ENCODE measurements at places on chromosomes 5 and 9. TPM values are rescaled to one million over a fixed set of nuclear protein-coding genes. Genes with fewer than 3 reads are reported as not detected.

DNA sequence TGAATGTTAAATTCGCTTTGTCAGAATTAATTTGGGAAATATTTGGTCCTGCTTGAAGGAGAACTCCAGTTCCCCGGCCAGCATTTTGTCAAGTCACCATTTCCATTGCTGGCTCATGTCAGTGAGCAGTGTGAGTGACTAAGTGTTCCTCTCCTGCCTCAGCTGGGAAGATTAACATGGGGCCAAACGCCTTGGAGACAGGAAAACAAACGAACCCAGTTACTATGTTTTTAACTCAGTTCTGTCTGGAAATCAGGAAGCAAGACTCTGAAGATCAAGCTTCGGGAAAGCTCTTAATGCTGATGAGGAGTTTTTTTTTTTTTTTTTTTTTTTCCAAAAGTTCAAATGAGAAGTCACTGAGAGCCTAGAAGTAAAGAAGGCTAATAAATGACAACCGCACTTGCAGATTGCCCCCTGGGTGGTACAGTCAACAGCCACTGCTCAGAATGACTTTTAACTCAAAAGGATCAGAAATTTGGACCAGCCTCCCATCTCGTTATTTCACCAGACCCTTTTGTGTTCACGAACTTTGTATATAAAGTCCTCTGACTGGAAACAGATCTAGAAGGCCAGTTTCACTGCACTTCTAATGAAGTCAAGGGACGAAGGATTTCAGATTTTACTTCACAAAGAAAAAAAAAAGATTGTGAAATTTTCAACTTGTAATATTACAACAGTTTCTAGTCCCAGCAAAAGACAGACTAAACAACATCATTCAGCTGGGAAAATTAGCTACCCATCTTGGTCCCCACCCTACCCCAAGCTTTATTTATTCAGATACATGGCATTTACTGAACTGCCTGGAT, 121.3 kb downstream of the LHFPL2 start:
- peak; percentile 75 for DNase-seq

- no peak for DNase-seq
Observed at GRCh38 chr5:115450741-115451140, 93.8 kb downstream of the FEM1C start.

Gene F12
- 0.57 TPM for total RNA-seq

GRCh38 chr5:104952876-104953275, 1390.3 kb upstream of the NUDT12 start:
- DNase-seq, result no peak

Gene GNAQ
- 68.6 TPM for total RNA-seq

GRCh38 chr9:135976944-135977343, 15.8 kb upstream of the UBAC1 start:
- no peak for DNase-seq

DNA sequence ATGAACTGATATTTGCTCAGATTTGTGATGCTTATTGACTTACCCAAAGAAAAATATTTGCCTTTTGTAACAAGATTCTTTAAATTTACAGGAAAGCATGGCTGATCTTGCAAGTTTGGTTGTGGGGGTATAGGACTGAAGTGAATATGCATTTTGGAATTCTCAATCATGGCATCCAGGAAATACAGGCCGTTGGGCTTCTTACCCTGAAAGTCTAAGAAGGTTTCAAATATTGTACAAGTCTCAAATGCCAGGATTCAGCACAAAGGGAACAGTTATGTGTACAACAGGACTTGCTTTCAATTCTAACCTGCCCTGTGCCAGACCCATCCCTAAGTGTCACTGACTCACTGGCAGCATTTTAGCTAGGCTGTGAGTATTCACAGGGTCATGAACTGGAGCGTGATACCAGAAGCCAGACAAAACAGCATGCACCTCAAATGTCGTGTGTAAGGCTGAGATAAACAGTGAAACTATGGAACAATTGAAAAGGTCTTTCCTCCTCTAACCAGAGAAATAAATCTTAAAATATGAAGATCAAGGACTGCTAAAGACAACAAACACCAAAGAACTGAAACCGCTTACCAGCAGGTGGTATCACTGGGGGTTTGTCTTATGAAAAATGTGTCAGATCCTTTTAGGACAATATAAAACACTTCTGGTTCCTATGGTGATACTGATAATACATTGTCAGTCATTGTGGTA, 168.6 kb upstream of the RGMB start:
- no peak for DNase-seq

DNA sequence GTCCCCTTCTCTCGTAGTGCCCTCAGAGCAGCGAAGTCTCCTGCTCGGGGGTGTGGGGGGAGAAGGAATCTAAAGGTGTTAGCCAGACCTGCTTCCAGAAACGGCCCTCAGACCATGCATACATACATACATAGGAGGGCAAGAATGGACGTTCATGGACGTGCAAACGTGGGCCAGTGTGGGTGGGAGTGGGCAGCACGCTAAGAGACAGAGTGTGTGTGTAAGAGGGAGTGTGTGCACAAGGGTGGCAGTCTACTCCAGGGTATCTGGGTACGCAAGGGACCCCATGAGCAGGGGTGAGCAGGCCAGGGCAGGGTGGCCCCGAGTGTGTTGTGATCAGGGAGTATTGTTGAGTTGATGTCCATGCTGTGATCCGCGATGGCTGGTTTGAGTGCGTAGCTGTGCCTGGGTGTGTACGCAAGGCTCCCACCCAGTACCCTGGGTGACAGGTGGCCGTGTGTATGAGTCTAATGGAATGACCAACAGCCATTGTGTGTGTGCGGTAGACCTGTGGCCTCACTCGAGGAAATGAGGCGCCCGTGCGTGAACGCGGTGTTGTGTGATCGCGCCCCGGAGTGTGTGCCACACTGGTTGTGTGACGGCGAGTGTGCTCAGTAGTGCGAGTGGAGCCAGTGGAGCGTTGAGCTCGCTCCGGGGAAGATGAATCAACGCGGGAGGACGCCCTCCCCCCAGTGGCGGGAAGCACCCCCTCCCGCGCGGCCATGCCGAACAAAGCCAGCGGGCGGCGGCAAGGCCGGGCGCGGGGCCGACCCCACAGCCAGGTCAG, 826 bp downstream of the GPRIN1 start:
- no peak for DNase-seq

- no peak for DNase-seq
Observed at GRCh38 chr9:21523021-21524014, 41.2 kb upstream of the IFNE start.

GRCh38 chr9:92723299-92723625, 41.4 kb downstream of the BICD2 start:
- no peak for DNase-seq

DNA sequence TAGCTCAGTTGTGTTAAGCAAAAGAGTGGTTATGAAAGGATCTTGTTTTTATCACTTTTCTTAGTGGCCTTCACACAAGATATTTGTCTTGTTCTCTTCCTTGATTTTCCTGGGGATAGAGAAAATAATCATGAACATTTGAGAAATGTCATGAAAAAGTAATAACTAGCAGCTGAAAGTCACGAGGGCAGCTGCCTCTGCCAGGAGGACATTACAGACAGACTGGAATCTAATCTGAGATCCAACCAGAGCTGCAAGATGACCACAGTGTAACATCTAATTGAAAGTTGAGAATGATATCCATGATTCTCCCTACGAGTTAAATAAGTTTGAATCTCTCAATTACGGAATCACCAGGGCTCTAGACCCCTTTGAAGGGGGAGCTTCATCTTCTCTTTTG, 274.9 kb downstream of the ARHGAP26 start:
- no peak for DNase-seq

- no peak for DNase-seq
Observed at GRCh38 chr5:171826132-171826531, 40.5 kb downstream of the SMIM23 start.

GRCh38 chr5:10555277-10555684, 8.6 kb upstream of the ANKRD33B start:
- no peak for DNase-seq

DNA sequence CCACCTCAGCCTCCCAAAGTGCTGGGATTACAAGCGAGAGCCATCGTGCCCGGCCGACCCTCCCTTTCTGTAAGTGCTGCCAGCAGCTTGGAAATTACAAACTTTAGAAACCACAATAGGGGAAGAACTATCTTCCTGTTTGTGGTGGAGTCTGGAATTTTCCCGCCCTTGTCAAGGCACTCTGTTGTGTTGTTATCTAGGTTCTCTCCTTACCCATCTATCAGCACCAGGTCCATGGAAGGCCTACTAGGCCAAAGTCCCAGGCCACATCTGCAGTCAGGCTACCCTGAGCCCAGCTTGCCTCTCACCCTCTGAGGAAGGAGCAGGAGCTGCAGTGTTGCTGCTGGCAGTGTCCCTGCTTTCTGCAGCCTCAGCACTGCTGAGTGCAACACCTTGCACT, 214.9 kb downstream of the MCTP1 start:
- no peak for DNase-seq

GRCh38 chr9:122897969-122898368, 7.2 kb downstream of the RC3H2 start:
- DNase-seq, result no peak

GRCh38 chr9:96654450-96655197, 493 bp downstream of the PRXL2C start:
- DNase-seq, result peak; percentile 82

DNA sequence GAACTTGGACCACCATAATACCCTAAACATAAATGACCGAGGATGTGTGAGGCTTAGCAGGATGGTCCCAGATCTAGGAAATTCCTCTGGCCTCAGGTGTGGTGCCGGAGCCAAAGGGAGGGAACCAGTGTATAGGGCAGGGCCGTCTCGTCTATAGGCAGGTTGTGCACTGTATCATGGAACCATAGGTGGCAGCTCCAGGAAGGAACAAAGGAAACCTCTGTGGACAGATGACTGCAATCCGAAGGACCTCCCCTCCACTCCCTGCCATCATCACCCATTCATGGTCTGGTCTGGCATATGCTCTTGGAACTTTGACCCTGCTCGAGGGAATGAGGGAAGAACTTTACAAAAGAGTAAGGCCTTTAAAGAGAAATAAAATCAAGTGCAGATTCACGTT, 2.9 kb upstream of the MACIR start:
- no peak for DNase-seq

GRCh38 chr9:130320723-130321481, 55.3 kb downstream of the HMCN2 start:
- peak; percentile 74 for DNase-seq

GRCh38 chr5:177557041-177557647, 2.8 kb upstream of the FAM193B start:
- DNase-seq, result no peak

Gene TNFSF8
- 2.7 TPM for total RNA-seq

DNA sequence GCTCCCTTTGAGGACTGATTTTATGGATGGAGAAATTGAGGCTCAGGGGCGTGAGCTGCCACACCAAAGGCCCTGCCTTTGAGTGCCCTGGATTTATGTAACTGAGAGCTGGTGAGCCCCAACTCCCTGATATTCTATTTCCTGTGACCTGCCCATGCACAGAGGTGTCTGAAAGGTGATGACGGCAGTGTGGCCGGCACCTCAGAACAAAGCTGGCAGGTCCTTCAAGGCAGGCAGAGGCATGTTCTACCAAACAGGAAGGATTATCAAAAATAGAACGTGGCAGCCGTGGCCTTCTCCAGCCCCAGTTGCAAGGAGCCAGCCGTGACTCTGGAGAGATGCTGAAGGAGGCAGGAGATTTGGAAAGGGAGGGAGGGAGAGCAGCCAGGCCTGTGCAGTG, 36.2 kb downstream of the INSYN2B start:
- no peak for DNase-seq

Gene GABBR2
- 5.5 TPM for total RNA-seq

GRCh38 chr9:86943201-86944113, 3.8 kb downstream of the GAS1 start:
- DNase-seq, result no peak

DNA sequence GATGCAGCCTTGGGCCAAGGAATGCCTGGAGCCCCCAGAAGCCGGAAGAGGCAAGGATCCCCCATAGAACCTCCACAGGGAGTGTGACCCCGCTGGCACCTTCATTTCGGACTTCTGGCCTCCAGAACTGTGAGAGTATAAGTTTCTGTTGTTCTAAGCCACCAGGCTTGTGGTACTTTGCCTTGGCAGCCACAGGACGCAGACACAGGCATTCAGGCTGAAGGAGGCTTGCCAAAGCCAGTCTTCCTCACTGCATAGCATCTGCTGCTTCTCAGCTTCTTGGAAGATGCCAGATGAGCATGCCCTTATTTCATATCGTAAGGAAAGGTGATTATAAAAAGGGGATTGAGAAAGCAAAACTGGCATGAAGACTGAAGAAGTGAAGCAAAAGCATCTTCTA, 61.1 kb upstream of the TAS2R1 start:
- DNase-seq, result no peak

DNA sequence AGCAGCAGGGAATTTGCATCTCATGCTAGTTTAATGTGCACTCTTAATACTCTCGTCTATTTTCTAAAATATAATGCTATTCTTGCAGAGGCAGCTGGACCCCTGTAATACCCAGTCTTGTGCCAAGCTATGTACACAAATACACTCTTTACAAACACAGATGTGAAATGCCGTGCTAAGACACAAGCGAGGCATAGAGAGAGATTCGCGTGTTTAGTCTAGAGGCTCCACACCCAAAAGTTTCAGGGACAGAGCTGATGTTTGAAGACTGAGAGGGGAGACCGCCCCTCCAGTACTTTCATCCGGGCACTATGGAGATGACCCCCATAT, 1.2 kb downstream of the DPYSL3 start:
- DNase-seq, result no peak

- DNase-seq, result no peak
Observed at GRCh38 chr5:14341571-14342230, 198.6 kb downstream of the TRIO start.

Gene HRH2
- total RNA-seq, result 5.2 TPM

Gene AMBP
- total RNA-seq, result 0.70 TPM

- DNase-seq, result no peak
Observed at GRCh38 chr5:176675676-176676360, 28.5 kb downstream of the TSPAN17 start.

Gene C9orf43
- total RNA-seq, result 0.81 TPM

Gene RASEF
- 0.17 TPM for total RNA-seq

- peak; percentile 62 for DNase-seq
Observed at GRCh38 chr5:178201927-178202235, 2.5 kb upstream of the HNRNPAB start.

- no peak for DNase-seq
Observed at GRCh38 chr5:19042106-19042505, 945.9 kb downstream of the CDH18 start.

Gene BRIX1
- 43.2 TPM for total RNA-seq

DNA sequence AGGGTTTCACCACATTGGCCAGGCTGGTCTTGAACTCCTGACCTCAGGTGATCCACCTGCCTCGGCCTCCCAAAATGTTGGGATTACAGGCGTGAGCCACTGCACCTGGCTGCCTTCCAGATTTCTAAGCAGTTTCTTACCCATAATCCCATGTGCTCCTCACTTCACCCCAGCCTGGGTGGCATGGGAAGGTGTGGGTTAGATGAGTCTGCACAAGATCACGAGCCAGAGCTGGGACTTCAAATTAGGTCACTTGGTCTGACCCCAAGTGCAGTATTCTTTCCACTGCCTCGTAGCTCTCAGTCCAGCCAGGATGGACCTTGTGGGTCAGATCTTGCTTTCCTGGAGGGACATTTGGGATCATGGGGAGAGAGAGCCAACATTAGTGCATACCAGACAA, 37.5 kb upstream of the STRBP start:
- DNase-seq, result no peak

- no peak for DNase-seq
Observed at GRCh38 chr9:6149315-6149714, 66.3 kb upstream of the IL33 start.

- DNase-seq, result no peak
Observed at GRCh38 chr9:87109851-87110250, 162.5 kb upstream of the GAS1 start.

All from adrenal gland (tissue), 19 donors.